ENCODE measurements at places on chromosomes 7 and 10. TPM values are rescaled to one million over a fixed set of nuclear protein-coding genes. Genes with fewer than 3 reads are reported as not detected.

The STOX1 gene
- total RNA-seq: 0.37 TPM

The PALD1 gene
- 0.07 TPM for total RNA-seq

The ARHGAP22 gene
- not detected for total RNA-seq

The PDE1C gene
- total RNA-seq: not detected

The MACC1 gene
- not detected for total RNA-seq

The AKR1C2 gene
- not detected for total RNA-seq

The HOXA6 gene
- total RNA-seq: not detected

The CHRM2 gene
- not detected for total RNA-seq

The ZCWPW1 gene
- total RNA-seq: 2.4 TPM

The RINT1 gene
- 25.6 TPM for total RNA-seq

The HYAL4 gene
- not detected for total RNA-seq

The ARL4A gene
- 11.4 TPM for total RNA-seq

The ANKRD61 gene
- total RNA-seq: 0.49 TPM

The CAV1 gene
- 0.12 TPM for total RNA-seq

The TMEM270 gene
- total RNA-seq: not detected

The FAM13C gene
- not detected for total RNA-seq
